Mesenchymal stem cell (in vitro differentiated cells and primary cell): ENCODE measurements at places on chromosomes 5 and 9.

- H3K27me3 ChIP-seq, result no peaks in the 10 kb centered on the region
- no peak for DNase-seq
- H3K36me3 ChIP-seq, result peaks cover 10% of the 10 kb centered on the region
- no peak overlapping the region for H3K4me3 ChIP-seq
- peaks cover 15% of the 10 kb centered on the region for H3K4me1 ChIP-seq
- H3K27ac ChIP-seq, result peak overlapping the region; percentile 9
These were observed 178.1 kb downstream of the FGF1 start for GRCh38 chr5:142507531-142508372.

GRCh38 chr9:122325124-122325523 is 45.7 kb upstream of the PTGS1 start:
- H3K4me3 ChIP-seq, result no peak overlapping the region
- peaks cover 28% of the 10 kb centered on the region for H3K36me3 ChIP-seq
- H3K27me3 ChIP-seq, result no peaks in the 10 kb centered on the region

DNA sequence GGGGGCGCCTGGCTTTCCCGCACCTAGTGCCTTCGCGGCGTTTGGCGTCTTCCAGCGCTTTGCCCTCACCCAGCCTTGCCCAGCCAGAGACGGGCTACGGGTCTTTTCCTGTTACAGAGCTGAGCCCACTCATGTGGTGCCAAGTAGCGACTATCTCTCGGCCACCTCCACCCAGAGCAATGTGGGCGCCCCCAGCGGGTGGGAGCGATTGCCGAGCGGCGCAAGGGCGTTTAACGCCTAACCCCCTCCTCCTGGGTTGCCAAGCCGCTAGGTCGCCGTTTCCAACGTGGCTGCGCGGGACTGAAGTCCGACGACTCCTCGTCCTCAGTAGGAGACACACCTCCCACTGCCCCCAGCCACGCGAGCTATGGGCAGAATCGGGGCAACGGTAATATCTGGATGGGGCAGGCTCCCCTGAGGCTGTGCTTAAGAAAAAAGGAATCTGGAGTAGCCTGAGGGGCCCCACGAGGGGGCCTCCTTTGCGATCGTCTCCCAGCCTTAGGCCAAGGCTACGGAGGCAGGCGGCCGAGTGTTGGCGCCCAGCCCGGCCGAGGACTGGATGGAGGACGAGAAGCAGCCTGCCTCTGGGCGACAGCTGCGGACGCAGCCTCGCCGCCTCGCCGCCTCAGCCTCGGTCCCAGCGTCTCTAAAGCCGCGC is 5.8 kb downstream of the TLX3 start:
- H3K27me3 ChIP-seq, result peaks cover 97% of the 10 kb centered on the region
- no peak overlapping the region for H3K27ac ChIP-seq
- peak; percentile 33 for DNase-seq
- H3K4me3 ChIP-seq, result no peak overlapping the region
- H3K4me1 ChIP-seq, result peaks cover 47% of the 10 kb centered on the region

DNA sequence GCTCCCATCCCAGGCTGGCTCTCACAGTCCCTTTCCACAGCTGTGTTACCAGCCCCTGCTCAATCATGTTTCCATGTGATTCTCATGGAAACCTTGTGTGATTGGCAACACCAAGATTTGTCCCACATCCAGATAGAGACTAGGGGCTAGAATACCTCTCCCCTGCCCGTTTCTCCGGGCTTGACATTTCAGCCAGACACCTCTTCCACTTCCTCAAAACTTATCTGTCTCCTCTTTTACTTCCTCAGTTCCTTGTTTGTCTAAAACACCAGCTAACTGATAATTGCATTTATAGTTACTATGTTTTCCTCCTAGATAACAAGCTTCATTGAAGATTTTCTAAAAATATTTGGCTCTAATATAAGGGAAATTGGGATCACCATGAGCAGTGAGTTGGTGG is 16.6 kb upstream of the KCNMB1 start:
- no peaks in the 10 kb centered on the region for H3K4me1 ChIP-seq
- H3K27ac ChIP-seq, result no peak overlapping the region
- no peak for DNase-seq

- H3K4me3 ChIP-seq, result no peak overlapping the region
- no peak overlapping the region for H3K27ac ChIP-seq
- no peaks in the 10 kb centered on the region for H3K4me1 ChIP-seq
- no peak for DNase-seq
- H3K36me3 ChIP-seq, result no peaks in the 10 kb centered on the region
- no peaks in the 10 kb centered on the region for H3K27me3 ChIP-seq
These were observed 21.8 kb upstream of the TMEM252 start for GRCh38 chr9:68562461-68562860.

- H3K27ac ChIP-seq, result no peak overlapping the region
- no peak for DNase-seq
- H3K36me3 ChIP-seq, result no peaks in the 10 kb centered on the region
- peaks cover 5% of the 10 kb centered on the region for H3K4me1 ChIP-seq
These were observed 4.4 kb upstream of the GTF3C5 start for GRCh38 chr9:133026426-133026825.

GRCh38 chr9:81417941-81418340 is 271.4 kb downstream of the TLE1 start:
- H3K4me3 ChIP-seq, result no peak overlapping the region
- H3K36me3 ChIP-seq, result no peaks in the 10 kb centered on the region
- DNase-seq, result no peak
- no peaks in the 10 kb centered on the region for H3K27me3 ChIP-seq

DNA sequence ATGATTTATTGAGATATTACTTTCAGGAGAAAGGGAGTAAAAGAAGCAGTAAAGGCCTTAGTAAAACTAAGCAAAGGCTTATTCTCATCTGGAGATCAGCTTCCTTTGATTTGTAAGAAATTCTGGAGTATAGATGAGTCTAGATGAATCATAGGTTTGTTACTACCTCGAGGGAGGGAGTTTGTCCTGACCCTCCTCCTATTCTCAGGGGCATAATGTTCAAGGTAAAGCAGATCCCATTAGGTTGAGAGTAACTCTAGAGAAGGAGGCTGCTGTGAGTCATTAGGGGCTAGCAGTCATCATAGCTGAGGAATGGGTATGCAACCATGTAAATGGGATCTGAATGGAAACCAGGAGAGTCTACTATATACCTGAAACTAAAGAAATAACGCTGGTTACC is 155.5 kb upstream of the MOCS2 start:
- no peak for DNase-seq
- no peak overlapping the region for H3K4me3 ChIP-seq
- H3K27me3 ChIP-seq, result no peaks in the 10 kb centered on the region
- no peak overlapping the region for H3K27ac ChIP-seq

DNA sequence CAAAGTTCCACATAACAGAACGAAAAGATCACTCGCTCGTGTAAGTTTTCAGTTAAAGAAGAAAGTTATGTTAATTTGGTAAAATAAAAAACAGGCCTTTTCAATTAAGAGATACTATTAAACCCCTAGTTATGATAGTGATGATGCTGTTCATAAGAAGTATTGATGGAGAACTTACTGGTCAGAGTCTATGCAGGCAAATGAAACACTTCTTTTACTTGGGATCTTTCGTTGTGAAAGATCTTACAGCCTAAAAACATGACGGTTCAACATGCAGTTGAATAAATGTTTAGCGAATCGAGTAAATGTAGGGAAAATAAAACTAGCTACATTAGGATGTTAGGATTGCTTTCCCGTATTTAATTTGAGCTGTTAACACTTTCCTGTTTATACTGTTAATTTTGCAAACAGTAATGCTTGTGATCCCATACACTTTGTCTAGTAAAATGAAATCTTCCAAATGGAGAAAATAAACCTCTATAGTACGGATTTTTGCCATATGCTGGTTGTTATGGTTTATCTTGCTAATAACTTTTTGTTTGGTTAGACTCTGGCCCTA is 2.0 kb downstream of the RHOBTB3 start:
- H3K27me3 ChIP-seq, result no peaks in the 10 kb centered on the region
- H3K4me1 ChIP-seq, result peaks cover 4% of the 10 kb centered on the region
- peak overlapping the region; percentile 99 for H3K4me3 ChIP-seq
- peaks cover 18% of the 10 kb centered on the region for H3K36me3 ChIP-seq
- no peak overlapping the region for H3K27ac ChIP-seq
- peak; percentile 20 for DNase-seq

DNA sequence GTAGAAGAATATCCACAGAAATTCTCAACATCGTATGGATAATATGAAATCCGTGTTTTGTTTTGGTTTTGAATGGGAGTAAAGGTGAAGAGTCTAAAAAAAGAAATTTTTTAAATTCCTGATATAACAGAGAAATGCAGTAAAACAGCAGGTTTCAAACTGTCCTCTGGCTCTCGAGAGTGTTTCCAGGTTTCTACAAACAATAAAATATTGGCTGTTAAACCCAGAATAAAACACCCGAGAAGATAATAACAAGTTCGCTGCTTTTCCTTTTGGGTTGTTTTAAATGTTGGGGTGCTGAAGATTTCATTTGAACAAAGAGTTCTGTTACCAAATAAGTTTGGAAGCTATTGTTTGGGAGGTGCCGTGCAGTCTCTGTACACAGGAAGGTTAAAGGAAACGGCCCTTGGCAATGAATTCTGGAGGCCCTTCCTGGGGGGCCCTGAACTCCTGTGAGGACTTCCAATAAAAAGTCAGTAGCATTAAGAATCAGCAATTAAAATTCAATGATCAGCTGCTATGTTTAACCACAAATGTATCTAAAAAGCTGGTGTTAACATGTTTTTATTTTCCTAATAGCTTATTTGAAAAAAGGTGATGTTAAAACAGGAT is 215.8 kb downstream of the TSSK1B start:
- H3K36me3 ChIP-seq, result no peaks in the 10 kb centered on the region
- H3K4me3 ChIP-seq, result no peak overlapping the region
- H3K4me1 ChIP-seq, result peaks cover 10% of the 10 kb centered on the region

- no peak overlapping the region for H3K27ac ChIP-seq
- H3K4me1 ChIP-seq, result no peaks in the 10 kb centered on the region
These were observed 87.3 kb downstream of the GAS1 start for GRCh38 chr9:86860006-86860405.

DNA sequence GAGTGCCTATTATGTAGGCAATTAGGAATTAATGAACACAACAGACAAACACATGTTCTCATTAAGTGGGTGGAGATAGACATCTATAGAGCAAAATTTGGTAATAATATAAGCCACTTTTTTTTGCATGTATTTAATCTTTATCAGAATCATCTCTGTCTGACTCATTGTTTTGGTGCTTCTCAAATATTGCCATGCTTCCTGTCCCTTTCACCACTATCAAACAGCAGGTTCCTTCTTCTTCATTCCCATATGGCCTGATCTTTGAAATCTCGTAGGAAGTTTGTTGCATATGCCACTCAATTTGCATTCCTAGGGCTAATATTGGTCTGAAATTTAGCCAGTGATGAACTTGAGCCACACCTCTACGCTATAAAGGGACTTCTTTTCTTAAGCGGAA is 128.9 kb upstream of the SPEF2 start:
- no peaks in the 10 kb centered on the region for H3K4me1 ChIP-seq
- no peaks in the 10 kb centered on the region for H3K27me3 ChIP-seq
- H3K36me3 ChIP-seq, result no peaks in the 10 kb centered on the region
- no peak for DNase-seq

GRCh38 chr5:82975812-82976211 is 101.4 kb downstream of the TMEM167A start:
- H3K27me3 ChIP-seq, result no peaks in the 10 kb centered on the region
- H3K4me3 ChIP-seq, result no peak overlapping the region
- no peaks in the 10 kb centered on the region for H3K36me3 ChIP-seq
- no peak for DNase-seq
- no peaks in the 10 kb centered on the region for H3K4me1 ChIP-seq
- no peak overlapping the region for H3K27ac ChIP-seq

- H3K27me3 ChIP-seq, result no peaks in the 10 kb centered on the region
- H3K4me3 ChIP-seq, result no peak overlapping the region
- H3K27ac ChIP-seq, result no peak overlapping the region
- no peak for DNase-seq
- peaks cover 16% of the 10 kb centered on the region for H3K36me3 ChIP-seq
These were observed 32.2 kb downstream of the ALDH7A1 start for GRCh38 chr5:126562823-126563222.

GRCh38 chr5:142720641-142721271 is 34.9 kb upstream of the FGF1 start:
- peaks cover 11% of the 10 kb centered on the region for H3K4me1 ChIP-seq
- no peak overlapping the region for H3K4me3 ChIP-seq
- no peaks in the 10 kb centered on the region for H3K27me3 ChIP-seq
- no peak overlapping the region for H3K27ac ChIP-seq
- H3K36me3 ChIP-seq, result no peaks in the 10 kb centered on the region

DNA sequence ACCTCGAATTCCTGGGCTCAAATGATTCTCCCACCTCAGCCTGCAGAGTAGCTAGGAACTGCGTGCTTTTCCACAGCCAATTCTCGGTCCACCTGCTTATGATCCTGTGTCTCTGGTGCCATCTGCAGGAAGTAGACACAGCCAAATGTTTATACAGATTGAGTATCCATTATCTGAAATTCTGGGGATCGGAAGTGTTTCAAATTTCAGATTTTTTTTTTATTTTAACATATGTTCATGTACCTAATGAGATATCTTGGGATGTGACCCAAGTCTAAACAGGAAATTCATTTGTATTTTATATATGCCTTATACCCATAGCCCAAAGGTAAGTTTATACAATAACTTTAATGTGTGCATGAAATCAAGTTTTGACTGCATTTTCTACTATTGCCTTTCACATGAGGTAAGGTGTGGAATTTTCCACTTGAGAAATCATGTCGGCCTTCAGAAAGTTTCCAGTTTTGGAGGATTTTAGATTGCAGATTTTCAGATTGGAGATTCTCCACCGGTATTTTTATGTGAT is 89.5 kb downstream of the ESM1 start:
- peak; percentile 65 for DNase-seq
- H3K4me1 ChIP-seq, result peaks cover 3% of the 10 kb centered on the region
- H3K4me3 ChIP-seq, result no peak overlapping the region
- H3K36me3 ChIP-seq, result no peaks in the 10 kb centered on the region

- H3K4me1 ChIP-seq, result peaks cover 28% of the 10 kb centered on the region
- H3K27ac ChIP-seq, result no peak overlapping the region
- no peaks in the 10 kb centered on the region for H3K36me3 ChIP-seq
- no peak for DNase-seq
- no peaks in the 10 kb centered on the region for H3K27me3 ChIP-seq
- H3K4me3 ChIP-seq, result peak overlapping the region; percentile 81
These were observed 930 bp downstream of the ANKS6 start for GRCh38 chr9:98795295-98795955.

DNA sequence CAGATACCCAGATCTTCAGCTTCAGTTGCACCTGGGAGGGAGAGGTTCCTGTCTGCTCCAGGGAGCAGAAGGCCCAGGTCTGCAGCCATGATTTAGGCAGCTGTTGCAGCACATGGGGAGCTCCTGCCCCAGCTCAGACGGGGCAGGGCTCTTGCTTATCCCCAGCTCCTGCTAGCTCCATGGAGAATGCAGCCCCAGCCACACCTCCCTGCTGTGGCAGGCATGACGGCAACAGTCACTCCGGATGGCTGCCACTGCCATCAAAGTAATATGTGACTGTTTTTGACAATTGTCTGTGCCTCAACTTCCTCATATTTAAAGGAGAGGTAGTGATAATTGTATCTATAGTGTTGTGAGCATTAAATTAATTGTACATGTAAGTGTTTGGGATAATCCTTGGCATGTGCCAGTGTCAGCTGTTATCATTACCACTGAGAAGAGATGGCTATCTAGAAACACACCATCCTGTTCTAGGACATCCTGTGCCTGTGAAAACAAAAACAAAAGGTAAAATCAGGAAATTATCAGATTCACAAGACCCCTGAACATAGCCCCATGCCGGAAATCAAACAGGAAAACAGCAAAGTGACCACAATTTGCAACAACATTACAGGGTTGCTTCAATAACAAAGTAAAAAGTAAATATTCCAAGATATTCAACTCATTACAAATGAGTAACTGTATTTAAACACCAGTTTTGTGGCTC is 1048.8 kb upstream of the ACO1 start:
- no peak for DNase-seq
- no peak overlapping the region for H3K4me3 ChIP-seq
- no peaks in the 10 kb centered on the region for H3K36me3 ChIP-seq
- H3K4me1 ChIP-seq, result no peaks in the 10 kb centered on the region

- no peaks in the 10 kb centered on the region for H3K36me3 ChIP-seq
- peak; percentile 44 for DNase-seq
- peak overlapping the region; percentile 85 for H3K4me3 ChIP-seq
- peaks cover 8% of the 10 kb centered on the region for H3K4me1 ChIP-seq
- H3K27me3 ChIP-seq, result no peaks in the 10 kb centered on the region
These were observed 1.4 kb downstream of the OTULIN start for GRCh38 chr5:14665949-14666348.
